ENCODE measurements at places on chromosomes 2 and 18.

- no peak for DNase-seq
Measured at GRCh38 chr2:64035072-64035942, 16.1 kb upstream of the VPS54 start.

GRCh38 chr2:54457323-54458023 is 1.3 kb downstream of the SPTBN1 start:
- no peak for DNase-seq

GRCh38 chr18:1078301-1078700 is 173.6 kb downstream of the ADCYAP1 start:
- no peak for DNase-seq

DNA sequence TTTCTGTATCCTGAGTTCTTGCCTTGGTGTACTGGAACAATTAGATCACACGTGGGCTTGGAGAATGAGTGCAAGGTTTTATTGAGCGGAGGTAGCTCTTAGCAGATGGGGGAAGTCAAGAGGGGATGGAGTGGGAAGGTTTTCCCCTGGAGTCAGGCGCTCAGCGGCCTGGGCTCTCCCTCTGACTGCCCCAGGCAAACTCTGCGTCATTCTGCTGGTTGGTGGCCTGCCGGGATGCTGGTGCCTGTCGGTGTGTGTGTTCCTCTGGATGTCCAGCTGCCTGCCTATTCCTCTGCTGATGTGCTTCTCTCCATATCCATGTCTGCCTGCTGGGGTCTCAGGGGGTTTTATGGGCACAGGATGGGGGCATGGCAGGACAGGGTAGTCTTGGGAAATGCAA is 111.0 kb downstream of the TRIB2 start:
- DNase-seq = no peak

GRCh38 chr2:33236482-33237385 is 239.7 kb upstream of the RASGRP3 start:
- no peak for DNase-seq

GRCh38 chr2:106358521-106358920 is 109.7 kb downstream of the RGPD3 start:
- no peak for DNase-seq

DNA sequence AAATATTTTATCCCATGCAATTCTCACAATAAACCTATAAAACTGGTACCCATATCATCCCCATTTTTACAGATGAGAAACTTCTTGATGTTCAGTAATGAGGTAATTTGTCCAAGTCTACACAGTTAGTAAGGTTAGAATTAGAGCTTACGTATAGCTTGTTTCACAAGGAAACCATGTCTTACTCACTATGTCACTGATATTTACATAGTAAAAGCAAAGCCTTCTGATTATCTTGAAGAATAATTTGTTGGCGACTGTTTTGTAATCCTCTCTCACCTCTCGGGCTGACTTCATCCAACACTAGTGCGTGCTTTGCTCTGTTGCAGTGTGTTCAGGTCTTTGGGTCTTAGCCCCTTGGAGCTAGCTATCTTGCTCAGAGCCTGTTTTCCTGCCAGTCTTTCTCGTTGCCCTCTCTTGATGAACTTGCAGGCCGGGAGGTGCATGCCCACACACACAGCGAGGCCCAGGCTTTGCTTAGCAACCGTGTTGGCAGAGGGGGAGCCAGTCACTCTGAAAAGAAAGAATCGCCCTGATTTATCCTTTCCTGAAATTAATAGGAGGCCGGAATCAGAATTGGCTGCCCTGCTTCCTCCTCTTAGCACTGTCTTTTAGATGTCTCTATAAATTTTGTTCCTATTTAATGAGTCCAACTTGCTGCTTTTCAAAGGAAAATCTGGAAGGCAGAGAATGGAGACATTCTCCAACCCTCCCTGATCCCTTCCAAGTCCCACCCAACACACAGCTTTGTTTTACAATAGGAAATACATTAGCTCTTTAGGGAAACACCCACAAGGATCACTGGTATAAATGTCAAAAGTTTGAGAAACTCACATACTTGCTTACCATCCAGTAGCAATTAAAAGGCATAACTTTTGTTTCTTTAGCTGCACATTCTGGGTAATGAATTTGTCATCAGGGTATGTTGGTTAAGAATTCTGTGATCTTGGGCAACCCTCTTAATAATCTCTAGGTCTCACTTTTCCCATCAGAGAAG is 97.6 kb upstream of the SEC11C start:
- no peak for DNase-seq

DNA sequence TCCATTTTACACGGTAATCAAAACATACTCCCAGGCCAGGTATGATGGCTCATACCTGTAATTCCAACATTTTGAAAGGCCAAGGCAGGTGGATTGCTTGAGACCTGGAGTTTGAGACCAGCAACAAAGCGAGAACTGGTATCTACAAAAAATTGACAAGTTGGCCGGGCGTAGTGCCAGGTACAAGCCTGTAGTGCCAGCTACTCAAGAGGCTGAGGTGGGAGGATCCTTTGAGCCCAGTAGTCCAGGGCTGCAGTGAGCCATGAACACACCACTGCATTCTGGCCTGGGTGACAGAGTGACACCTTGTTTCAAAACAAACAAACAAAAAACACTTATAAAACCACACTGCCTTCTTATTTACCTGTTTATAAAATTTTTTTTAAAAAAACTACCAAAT is 80.8 kb downstream of the GAREM1 start:
- no peak for DNase-seq

GRCh38 chr2:138565230-138565598 is 63.6 kb downstream of the SPOPL start:
- no peak for DNase-seq

DNA sequence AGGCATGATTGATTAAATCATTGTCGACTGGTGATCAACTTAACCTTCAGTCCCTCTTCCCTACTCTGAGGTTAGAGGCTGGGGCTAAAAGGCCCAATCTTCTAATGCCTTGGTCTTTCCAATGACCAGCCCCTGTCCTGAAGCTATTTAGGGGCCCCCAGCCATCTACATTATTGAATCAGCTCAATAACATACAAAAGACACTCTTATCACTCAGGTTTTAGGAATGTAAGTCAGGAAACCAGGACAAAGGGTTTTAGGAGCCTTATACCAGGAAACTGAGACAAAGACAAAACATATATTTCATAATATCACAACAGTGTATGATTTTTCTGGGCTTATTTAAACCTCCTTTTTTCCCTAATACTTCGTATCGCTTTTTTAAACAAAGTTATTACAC is 198.6 kb downstream of the RNF152 start:
- DNase-seq = no peak

DNA sequence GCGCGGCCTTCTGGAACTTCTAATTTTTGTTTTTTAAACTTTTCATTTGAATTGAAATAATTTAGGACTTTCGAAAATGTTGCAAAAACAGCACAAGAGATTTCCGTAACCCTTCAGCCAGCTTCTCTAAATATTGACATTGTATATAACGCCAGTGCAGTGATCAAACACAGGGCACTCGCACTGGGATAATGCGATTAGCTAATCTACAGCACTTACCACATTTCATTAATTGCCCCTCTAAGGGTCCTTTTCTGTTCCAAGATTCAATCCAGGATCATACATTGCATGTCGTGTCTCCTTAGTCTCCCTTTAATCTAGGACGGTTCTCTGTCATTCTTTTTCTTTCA is 343 bp upstream of the CD302 start:
- DNase-seq = no peak

All from OCI-M1 (cell line).